ENCODE measurements at places on chromosomes 1 and 21. TPM values are rescaled to one million over a fixed set of nuclear protein-coding genes. Genes with fewer than 3 reads are reported as not detected.

Gene C1orf167
- not detected for total RNA-seq

Gene SLC45A3
- total RNA-seq = 1.0 TPM

Gene UBE2U
- not detected for total RNA-seq

Gene IGSF9
- not detected for total RNA-seq

Gene EXTL1
- total RNA-seq = not detected

Gene LRRC7
- not detected for total RNA-seq

Gene PTPN7
- total RNA-seq = 475 TPM

Gene SAMD13
- 0.21 TPM for total RNA-seq

Gene COPA
- 116 TPM for total RNA-seq

Gene GUCA2A
- not detected for total RNA-seq

Gene PGBD2
- 7.6 TPM for total RNA-seq

DNA sequence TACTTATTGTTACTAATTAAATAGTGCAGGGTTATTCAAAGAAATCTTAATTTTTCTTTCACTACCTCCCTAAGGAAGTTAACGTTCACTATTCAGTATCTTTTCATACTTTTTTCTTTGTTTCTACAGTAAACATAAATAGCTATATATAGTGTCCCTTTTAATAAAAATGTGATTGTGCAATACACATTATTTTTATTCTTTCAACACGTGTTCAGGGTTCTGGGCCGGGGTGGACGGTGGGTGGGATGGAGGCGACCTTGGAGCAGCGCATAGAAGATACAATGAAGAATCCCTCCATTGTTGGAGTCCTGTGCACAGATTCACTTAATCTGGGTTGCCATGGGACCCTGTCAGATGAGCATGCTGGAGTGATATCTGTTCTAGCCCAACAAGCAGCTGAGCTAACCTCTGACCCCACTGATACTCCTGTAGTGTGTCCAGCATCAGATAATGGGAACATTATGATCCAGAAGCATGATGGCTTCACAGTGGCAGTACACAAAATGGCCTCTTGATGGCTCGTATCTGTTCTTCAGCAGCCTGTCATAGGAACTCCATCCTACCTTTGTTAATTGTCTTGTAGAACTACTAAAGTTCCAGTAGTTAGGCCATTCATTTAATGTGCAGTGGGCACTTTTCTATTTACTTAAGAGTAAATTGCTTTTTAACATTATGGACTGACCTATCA is 155.9 kb upstream of the L1TD1 start:
- DNase-seq = no peak
- H3K4me1 ChIP-seq = no peaks in the 10 kb centered on the region
- H3K27me3 ChIP-seq = no peaks in the 10 kb centered on the region
- H3K4me3 ChIP-seq = no peak overlapping the region
- H3K36me3 ChIP-seq = no peaks in the 10 kb centered on the region
- no peak overlapping the region for H3K27ac ChIP-seq

DNA sequence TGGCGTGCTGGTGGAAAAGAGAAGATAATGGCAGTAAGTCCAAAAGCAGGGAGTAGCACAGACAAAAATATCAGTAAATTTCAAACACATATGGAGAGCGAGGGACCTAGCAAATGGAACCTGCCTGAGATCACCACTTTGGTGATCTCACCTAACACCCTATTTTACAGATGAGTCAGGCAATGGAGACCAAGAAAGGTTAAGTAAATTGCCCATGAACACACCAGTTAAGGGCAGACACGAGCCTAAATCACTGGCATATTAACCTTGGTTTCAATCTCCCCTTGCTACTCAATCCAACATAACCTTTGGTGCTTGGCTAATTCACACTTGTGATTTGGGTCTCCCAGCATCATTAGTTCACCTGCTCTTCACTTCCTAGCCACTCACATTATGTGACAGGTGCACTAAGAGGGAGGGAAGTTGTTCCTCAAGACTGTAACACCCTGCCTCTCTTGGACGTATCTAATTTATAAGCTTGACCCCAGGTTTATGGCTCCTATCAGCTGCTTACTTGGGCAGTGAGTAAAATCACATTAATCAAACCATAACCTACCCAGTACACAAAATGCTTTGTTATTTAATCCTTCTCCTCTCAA is 11.5 kb downstream of the ZNF697 start:
- H3K36me3 ChIP-seq = no peaks in the 10 kb centered on the region
- no peak for DNase-seq
- H3K27me3 ChIP-seq = peaks cover 38% of the 10 kb centered on the region
- no peak overlapping the region for H3K4me3 ChIP-seq
- no peak overlapping the region for H3K27ac ChIP-seq
- H3K4me1 ChIP-seq = peaks cover 4% of the 10 kb centered on the region

DNA sequence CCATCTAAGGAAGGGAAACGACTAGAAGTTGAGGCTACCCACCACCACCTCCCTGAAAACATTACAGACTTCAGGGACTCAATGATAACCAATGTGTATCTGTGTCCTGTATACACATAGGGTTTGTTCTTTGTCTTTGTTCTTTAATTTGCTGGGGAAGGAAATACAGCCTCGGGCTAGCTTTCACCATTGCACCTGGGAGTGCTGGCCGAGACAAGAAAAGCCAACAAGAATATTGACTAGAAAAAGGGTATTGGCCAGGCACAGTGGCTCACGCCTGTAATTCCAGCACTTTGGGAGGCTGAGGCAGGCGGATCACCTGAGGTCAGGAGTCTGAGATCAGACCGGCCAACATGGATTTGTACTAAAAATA is 50.4 kb downstream of the MDM4 start:
- peaks cover 46% of the 10 kb centered on the region for H3K4me1 ChIP-seq
- no peak for DNase-seq
- H3K27me3 ChIP-seq = no peaks in the 10 kb centered on the region
- H3K27ac ChIP-seq = no peak overlapping the region
- H3K36me3 ChIP-seq = peaks cover 43% of the 10 kb centered on the region

- no peak overlapping the region for H3K27ac ChIP-seq
- H3K27me3 ChIP-seq = peaks cover 4% of the 10 kb centered on the region
- H3K4me3 ChIP-seq = peak overlapping the region; percentile 95
- no peak for DNase-seq
- H3K4me1 ChIP-seq = peaks cover 33% of the 10 kb centered on the region
Observed at GRCh38 chr1:228107636-228108035, 1.5 kb downstream of the MRPL55 start.

DNA sequence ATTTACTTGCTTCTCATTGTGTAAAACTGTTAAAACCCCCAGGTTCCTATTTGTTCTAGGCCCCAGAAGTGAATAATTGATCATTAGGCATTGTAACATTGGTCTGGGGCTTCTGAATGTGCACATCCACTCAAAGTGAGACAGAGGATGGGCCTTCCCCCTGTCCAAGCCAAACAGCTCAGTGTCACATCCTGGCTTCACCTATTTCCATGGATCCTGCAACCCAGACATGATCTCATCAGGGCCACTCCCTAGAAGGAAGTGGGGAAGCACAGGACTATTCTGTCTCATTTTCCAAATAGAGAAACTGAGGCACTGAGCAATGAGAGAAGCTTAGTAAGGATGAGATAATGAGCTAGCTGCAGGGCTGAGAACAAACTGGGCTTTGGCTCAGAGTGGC is 47.4 kb upstream of the TSPAN2 start:
- DNase-seq = no peak
- H3K27ac ChIP-seq = no peak overlapping the region
- H3K36me3 ChIP-seq = no peaks in the 10 kb centered on the region

DNA sequence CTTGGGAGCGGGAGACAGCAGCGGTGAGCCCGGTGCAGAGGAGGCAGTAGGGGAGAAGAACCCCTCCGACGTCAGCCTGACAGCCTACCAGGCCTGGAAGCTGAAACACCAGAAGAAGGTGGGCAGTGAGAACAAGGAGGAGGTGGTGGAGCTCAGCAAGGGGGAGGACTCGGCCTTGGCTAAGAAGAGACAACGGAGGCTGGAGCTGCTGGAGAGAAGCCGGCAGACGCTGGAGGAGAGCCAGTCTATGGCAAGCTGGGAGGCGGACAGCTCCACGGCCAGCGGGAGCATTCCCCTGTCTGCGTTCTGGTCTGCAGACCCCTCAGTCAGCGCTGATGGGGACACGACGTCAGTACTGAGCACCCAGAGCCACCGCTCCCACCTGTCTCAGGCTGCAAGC is 32.9 kb downstream of the STYXL2 start:
- H3K27ac ChIP-seq = no peak overlapping the region
- DNase-seq = no peak
- H3K4me3 ChIP-seq = no peak overlapping the region
- peaks cover 33% of the 10 kb centered on the region for H3K27me3 ChIP-seq
- peaks cover 2% of the 10 kb centered on the region for H3K4me1 ChIP-seq
- no peaks in the 10 kb centered on the region for H3K36me3 ChIP-seq

DNA sequence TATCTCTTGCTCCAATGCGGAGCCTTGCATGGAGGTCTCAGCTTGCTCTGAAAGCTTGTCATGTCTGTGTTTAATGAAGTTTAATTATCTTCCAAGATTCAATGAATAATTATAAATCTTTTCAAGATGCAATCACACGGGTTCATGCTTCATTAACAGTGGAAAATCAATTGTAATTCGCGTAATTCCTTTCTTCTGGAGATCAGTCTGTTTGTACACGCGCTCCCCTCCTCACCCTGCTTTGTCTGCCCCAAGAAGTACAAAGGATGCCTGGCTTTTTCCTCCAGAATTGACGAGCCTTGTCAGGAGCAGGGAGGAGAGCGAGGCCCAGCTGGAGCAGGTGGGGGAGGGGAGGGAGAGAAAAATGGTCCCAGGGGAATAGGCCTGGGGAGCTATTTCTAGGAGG is 65.0 kb upstream of the DISP3 start:
- peaks cover 1% of the 10 kb centered on the region for H3K4me1 ChIP-seq
- H3K27me3 ChIP-seq = peaks cover 6% of the 10 kb centered on the region
- no peaks in the 10 kb centered on the region for H3K36me3 ChIP-seq

GRCh38 chr1:220791956-220792355 is 5.2 kb downstream of the MTARC1 start:
- H3K36me3 ChIP-seq = no peaks in the 10 kb centered on the region
- H3K4me1 ChIP-seq = no peaks in the 10 kb centered on the region
- DNase-seq = no peak

DNA sequence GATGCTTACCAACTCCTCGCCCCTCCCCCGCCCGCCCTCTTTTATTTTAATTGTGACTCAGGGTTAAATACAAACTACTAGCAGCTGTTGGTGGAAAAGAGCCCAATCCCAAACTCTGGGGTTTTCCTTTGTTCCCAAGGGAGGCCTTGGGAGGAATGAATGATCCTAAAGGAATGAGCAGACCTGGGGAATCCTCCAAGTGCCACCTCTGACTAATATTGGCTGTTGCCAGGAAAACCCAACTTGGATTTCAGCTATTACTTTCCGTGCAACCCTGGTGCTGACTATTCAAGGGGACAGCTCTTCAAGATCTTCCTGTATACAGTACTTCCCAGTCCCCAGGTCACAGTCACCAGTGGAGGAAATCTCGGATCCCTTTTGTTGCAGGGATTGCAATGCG is 1.3 kb upstream of the S100A10 start:
- H3K4me3 ChIP-seq = peak overlapping the region; percentile 59
- peaks cover 8% of the 10 kb centered on the region for H3K27me3 ChIP-seq
- no peak for DNase-seq
- peaks cover 9% of the 10 kb centered on the region for H3K36me3 ChIP-seq
- H3K4me1 ChIP-seq = peaks cover 38% of the 10 kb centered on the region
- peak overlapping the region; percentile 80 for H3K27ac ChIP-seq

GRCh38 chr1:4517186-4517954 is 137.0 kb upstream of the AJAP1 start:
- no peaks in the 10 kb centered on the region for H3K4me1 ChIP-seq
- DNase-seq = no peak
- H3K27ac ChIP-seq = no peak overlapping the region
- no peaks in the 10 kb centered on the region for H3K36me3 ChIP-seq
- no peaks in the 10 kb centered on the region for H3K27me3 ChIP-seq
- no peak overlapping the region for H3K4me3 ChIP-seq

- DNase-seq = no peak
- H3K4me3 ChIP-seq = no peak overlapping the region
- H3K36me3 ChIP-seq = no peaks in the 10 kb centered on the region
- H3K4me1 ChIP-seq = no peaks in the 10 kb centered on the region
Observed at GRCh38 chr21:27359141-27359540, 392.3 kb upstream of the ADAMTS5 start.

GRCh38 chr1:208201229-208201628 is 43.0 kb downstream of the PLXNA2 start:
- no peaks in the 10 kb centered on the region for H3K27me3 ChIP-seq
- no peak overlapping the region for H3K4me3 ChIP-seq
- H3K36me3 ChIP-seq = no peaks in the 10 kb centered on the region
- no peak overlapping the region for H3K27ac ChIP-seq

- H3K27ac ChIP-seq = no peak overlapping the region
- no peak for DNase-seq
- peaks cover 2% of the 10 kb centered on the region for H3K27me3 ChIP-seq
- peaks cover 7% of the 10 kb centered on the region for H3K4me1 ChIP-seq
- H3K36me3 ChIP-seq = no peaks in the 10 kb centered on the region
- no peak overlapping the region for H3K4me3 ChIP-seq
Observed at GRCh38 chr1:27505420-27505680, 15.4 kb upstream of the WASF2 start.

- H3K4me3 ChIP-seq = peak overlapping the region; percentile 17
- H3K27ac ChIP-seq = peak overlapping the region; percentile 77
- DNase-seq = peak; percentile 61
- peaks cover 20% of the 10 kb centered on the region for H3K4me1 ChIP-seq
Observed at GRCh38 chr1:19765623-19766022, 34.1 kb downstream of the TMCO4 start.

- H3K27ac ChIP-seq = no peak overlapping the region
- no peaks in the 10 kb centered on the region for H3K36me3 ChIP-seq
- H3K4me1 ChIP-seq = no peaks in the 10 kb centered on the region
- H3K27me3 ChIP-seq = no peaks in the 10 kb centered on the region
Observed at GRCh38 chr1:119449971-119450370, 35.0 kb downstream of the HSD3B2 start.

GRCh38 chr1:11316701-11317100 is 43.7 kb downstream of the UBIAD1 start:
- peaks cover 9% of the 10 kb centered on the region for H3K4me1 ChIP-seq
- DNase-seq = no peak
- no peak overlapping the region for H3K27ac ChIP-seq
- H3K36me3 ChIP-seq = no peaks in the 10 kb centered on the region
- no peaks in the 10 kb centered on the region for H3K27me3 ChIP-seq

- no peaks in the 10 kb centered on the region for H3K27me3 ChIP-seq
- no peak for DNase-seq
- no peak overlapping the region for H3K4me3 ChIP-seq
- H3K36me3 ChIP-seq = peaks cover 51% of the 10 kb centered on the region
Observed at GRCh38 chr1:101039245-101039644, 13.7 kb upstream of the DPH5 start.
